Fibroblast of skin of right quadriceps (primary cell): ENCODE measurements at places on chromosomes 11 and 22.

DNA sequence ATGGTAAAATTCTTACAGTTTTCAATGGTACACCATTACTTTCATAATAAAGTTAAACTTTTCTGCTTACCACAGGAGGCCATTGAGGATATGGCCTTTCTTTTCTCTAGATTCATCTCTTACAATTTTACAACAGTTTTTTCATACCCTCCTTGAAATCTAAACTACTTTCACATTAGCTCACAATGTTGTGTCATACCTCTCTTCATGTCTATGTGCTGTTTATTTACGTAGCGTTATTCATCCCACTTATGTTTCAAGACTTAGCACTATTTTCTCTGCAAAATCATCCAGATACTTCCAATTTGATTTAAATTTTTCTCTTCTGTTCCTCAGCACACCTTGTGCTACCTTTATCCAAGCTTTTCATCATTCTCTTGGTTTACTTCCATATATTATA lies 123.3 kb downstream of the METTL15 start:
- no peak for DNase-seq

GRCh38 chr11:72782081-72782920 lies 11.5 kb downstream of the STARD10 start:
- DNase-seq, result no peak

- no peak for DNase-seq
Observed at GRCh38 chr11:12599408-12600143, 74.6 kb upstream of the TEAD1 start.

DNA sequence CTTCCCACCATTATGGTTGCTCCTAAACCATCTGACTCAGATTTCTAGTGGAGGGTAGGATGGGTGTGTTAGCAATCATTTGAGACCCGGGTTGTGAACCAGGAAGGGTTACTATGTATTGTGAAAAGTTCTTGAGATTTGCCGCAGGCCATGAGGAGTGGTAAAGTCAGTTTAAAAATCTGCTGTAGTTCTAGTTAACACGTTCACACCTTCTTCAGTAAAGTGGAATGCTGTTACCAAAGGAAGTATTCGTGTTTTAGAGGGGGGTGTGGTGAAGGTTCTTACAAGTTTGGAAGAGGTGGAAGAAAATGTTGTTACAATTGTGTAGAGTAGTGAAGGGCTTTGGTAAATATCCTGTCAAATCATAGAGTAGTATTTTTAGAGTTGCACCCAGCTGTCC lies 2.6 kb downstream of the MTMR3 start:
- DNase-seq, result no peak

GRCh38 chr11:65542738-65543390 lies 15.3 kb downstream of the LTBP3 start:
- no peak for DNase-seq
